ENCODE measurements at places on chromosomes 6 and 20.
A peak's percentile ranks its signal among the peaks of the same experiment; 100 is the strongest.

- DNase-seq = no peak
These were observed 58.1 kb downstream of the RAB44 start for GRCh38 chr6:36755435-36756348.

- no peak for DNase-seq
These were observed 831 bp upstream of the SIRPB2 start for GRCh38 chr20:1491860-1492642.

- DNase-seq = no peak
These were observed 853 bp downstream of the SLC22A3 start for GRCh38 chr6:160349020-160349441.

DNA sequence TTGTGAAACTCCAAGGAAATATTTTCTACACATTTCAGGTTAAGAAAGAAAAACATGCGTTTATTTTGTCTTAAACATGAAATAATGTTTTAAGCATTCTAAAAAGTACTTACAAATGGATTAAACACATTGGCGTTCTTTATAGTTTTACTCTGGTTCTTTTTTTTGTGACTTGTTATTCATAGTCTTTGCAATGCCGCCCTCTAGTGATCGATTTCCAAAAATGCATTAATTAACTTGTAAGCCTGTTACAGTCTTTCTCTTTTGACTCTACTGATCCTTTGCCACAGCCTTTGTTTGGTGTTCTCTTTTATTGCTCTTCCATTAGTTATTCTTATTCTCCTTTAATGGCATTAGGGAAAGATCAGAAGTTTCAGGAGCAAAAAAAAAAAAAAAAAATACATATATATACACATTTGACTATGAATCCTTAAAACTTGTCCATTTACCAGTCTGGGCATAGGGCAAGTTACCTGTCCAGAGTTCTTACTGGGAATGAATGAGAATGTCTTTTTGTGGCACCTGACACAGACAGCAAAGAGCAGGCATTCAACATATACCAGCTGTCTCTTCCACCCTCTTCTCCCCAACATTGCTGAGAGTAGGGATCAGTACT is 59.9 kb downstream of the MACROD2 start:
- DNase-seq = peak; percentile 64

- no peak for DNase-seq
These were observed 325.6 kb upstream of the RUNX2 start for GRCh38 chr6:45002390-45003105.

DNA sequence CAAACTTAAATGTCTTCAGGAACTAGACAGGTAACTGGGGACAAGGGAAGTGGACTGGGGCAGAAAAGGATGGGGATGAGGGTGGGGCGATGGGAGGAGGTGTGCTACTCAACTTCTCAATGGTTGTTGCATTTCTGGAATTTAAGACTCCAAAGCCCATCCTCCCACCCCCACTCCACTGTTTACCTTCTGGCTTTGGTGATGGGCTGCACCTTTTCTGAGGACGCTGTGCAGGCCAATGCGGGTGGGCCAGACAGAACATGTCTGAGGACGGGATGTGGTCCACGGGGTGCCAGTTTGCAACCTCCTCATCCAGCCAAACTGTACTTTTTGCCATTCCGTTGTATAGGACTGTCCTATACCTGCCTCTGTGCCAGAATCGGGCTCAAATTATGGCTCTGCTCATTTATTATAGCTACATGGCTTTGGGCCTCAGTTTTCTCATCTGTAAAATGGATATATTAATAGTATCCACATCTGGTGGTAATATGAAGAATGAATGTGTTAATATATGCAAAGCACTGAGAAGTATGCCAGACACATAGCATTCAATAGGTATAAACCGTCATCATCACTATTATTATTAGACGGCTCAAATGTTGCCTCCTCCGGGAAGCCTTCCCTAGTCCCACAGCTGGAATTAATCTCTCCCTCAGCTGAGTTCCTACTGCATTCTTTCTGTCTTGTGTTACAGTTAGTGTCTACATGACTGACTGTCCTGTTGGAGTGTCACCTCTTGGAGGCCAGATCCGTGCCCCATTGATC is 31.0 kb upstream of the VEGFA start:
- DNase-seq = no peak

DNA sequence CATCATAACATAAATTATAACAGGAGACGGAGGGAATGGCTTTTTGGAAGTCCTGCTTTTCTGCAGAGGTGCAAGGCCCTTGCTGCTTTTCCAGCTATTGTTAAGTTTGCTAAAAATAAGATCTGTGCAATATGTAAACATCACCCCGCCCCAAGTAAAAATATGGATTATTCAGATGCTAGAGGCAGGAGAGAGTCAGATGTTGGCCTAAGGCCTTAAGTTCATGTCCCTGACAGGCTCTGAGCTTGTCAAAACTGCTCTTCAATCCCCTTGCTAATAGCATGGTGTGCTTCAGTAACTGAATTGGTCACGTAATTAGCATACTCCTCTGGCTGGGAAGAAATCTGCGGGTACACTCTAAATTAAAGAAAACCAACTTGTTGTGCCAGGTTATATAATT is 147.5 kb downstream of the BMP2 start:
- no peak for DNase-seq

DNA sequence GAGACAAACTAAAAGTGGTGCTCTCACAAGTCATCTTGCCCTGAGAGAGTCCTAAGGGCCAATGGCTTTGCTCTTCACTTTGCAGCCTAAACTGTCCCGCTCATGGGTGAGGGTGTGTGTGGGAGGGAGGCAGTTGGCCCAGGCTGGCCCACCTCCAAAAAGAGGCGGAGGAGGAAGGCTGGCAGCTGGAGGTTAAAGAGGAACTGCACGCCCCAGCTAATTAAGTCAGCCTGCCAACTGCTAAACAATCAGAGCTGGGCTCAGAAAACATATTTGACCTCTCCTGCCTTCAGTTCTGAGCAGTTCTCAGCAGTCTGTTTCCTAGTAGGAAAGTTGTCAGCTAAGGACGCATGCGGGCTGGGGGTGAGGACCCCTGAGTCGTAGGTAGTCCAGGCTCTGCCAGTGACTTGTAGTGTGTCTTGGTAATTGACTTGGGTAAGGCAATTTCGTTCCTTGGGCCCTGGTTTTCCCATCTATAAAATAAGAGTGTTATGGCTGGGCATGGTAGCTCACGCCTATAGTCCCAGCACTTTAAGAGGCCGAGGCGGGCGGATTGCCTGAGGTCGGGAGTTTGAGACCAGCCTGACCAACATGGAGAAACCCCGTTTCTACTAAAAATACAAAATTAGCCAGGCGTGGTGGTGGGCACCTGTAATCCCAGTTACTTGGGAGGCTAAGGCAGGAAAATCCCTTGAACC is 17.0 kb downstream of the GSS start:
- no peak for DNase-seq

- DNase-seq = no peak
These were observed 4.8 kb upstream of the SMIM28 start for GRCh38 chr6:138372711-138373463.

DNA sequence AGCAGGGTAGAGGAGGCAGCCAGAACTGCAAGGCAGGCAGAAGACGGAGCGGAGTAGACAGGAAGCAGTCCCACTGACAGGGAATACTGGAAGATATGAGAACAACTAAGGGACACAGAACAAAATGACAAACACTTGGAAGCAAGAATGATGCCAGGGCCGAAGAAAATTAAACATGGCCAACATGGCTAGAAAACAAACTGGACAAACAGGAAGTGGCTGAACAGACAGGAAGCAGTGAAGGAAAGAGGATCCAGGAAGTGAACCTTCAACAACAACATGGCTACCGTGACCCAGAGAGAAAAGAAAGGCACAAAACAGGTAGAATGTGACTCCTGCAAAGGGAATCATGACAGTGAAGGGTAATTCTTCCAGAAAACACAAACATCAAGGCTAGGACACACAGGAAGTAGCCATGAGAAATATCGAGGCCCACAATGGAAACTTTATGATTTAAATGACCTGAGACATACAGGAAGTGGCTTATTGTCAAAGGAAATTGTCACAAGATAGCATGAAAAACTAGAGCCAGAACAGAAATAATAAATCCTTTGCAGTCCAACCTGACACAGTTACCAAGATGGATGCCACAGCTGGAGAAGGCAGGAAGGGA is 9.1 kb downstream of the COL11A2 start:
- no peak for DNase-seq

- DNase-seq = no peak
These were observed 9.9 kb upstream of the WFDC2 start for GRCh38 chr20:45459606-45460005.

- DNase-seq = no peak
These were observed 115.7 kb upstream of the CLDN20 start for GRCh38 chr6:155147958-155148663.

DNA sequence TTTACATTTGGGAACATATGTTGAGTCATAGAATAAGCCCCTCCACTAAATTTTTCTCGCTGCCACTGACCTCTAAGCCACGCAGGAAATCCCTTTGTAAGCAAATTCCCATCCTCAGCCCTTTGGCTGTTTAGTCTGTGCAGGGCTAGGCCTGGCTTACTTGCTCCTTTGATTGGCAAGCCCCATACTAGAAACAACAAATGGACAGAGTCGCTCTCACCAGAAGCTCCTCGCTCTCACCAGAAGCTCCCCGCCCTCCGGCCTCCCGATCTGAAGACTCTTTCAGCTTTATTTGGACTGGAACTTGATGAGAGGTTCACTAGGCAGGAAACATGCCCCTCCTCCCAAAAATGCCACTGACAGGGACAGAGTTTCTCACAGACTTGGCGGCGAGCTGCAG is 149.2 kb upstream of the EXOC2 start:
- no peak for DNase-seq
